ENCODE measurements at places on chromosomes 3 and 15. TPM values are rescaled to one million over a fixed set of nuclear protein-coding genes. Genes with fewer than 3 reads are reported as not detected.

DNA sequence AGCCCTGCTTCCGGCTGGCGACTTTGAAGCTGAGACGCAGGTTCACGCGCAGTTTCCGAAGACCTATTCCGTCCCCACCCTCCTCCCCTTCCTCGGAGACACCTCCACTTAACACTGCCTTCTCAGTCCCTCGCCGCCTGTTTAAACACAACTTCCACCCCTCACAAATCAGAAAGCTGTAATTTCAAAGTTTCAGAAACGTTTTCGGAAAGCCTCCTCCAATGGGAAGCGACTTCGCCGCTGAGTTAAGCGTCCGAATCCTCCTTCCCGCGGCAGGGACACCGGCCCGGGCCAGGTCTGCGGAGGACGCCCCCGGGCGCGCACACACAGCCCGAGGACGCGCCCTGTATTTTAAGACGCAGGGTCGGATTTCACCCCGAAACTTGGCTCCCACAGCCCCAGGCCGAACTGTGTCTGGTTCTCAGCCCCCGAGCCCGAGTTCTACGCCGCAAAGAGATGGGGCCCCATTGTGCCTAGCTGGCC is 559 bp upstream of the LRRN1 start:
- DNase-seq = peak; percentile 64
- peak overlapping the region; percentile 75 for H3K27ac ChIP-seq
- H3K4me3 ChIP-seq = peak overlapping the region; percentile 81
- H3K27me3 ChIP-seq = peaks cover 46% of the 10 kb centered on the region

- DNase-seq = no peak
- no peaks in the 10 kb centered on the region for H3K4me1 ChIP-seq
- no peak overlapping the region for H3K4me3 ChIP-seq
- peaks cover 10% of the 10 kb centered on the region for H3K27me3 ChIP-seq
These were observed 275.6 kb downstream of the ZNF621 start for GRCh38 chr3:40800343-40800742.

AQR gene
- 32.1 TPM for total RNA-seq

GRCh38 chr15:25237291-25237978 is 201.4 kb downstream of the UBE3A start:
- DNase-seq = no peak
- H3K4me1 ChIP-seq = no peaks in the 10 kb centered on the region
- H3K4me3 ChIP-seq = no peak overlapping the region

DNA sequence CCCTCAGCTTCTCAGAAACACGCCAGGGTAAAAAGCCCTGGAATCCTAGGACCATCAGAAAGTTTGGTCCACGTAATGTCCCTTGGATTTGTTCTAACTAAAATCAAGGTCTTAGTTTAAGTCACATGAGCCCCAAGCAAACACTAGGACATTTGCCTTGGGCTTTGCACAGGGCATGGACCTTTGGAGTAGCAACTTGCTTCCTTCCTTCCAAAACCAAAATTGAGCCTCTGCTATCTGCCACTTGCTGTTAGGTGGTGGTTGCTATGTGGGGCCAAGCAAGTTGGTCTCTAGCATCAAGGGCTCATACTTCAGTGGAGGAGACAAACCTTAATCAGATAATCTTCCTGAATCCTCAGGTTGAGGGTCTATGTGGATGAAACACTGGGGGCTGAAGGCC is 4.0 kb upstream of the DAG1 start:
- H3K27ac ChIP-seq = no peak overlapping the region
- H3K4me3 ChIP-seq = no peak overlapping the region
- H3K27me3 ChIP-seq = no peaks in the 10 kb centered on the region
- peaks cover 9% of the 10 kb centered on the region for H3K4me1 ChIP-seq

GRCh38 chr3:19190602-19191001 is 42.3 kb downstream of the KCNH8 start:
- no peaks in the 10 kb centered on the region for H3K4me1 ChIP-seq
- H3K36me3 ChIP-seq = no peaks in the 10 kb centered on the region
- H3K27ac ChIP-seq = no peak overlapping the region
- H3K4me3 ChIP-seq = no peak overlapping the region
- H3K27me3 ChIP-seq = no peaks in the 10 kb centered on the region

DNA sequence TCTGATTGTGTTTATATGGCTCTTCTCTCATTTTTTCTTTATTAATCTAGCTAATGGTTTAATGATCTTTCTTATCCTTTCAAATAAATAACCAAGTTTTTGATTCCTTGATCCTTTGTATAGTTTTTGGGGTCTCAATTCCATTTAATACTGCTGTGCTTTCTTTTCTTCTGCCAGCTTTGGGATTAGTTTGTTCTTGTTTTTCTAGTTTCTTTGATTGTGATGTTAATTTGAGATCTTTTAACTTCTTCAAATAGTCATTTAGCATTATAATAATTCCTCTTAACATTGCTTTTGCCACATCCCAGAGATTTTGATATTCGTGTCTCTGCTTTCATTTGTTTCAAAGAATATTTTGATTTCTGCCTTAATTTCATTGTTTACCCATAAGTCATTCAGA is 1126.6 kb downstream of the NAALADL2 start:
- H3K4me3 ChIP-seq = no peak overlapping the region
- H3K27me3 ChIP-seq = no peaks in the 10 kb centered on the region
- no peaks in the 10 kb centered on the region for H3K36me3 ChIP-seq
- no peaks in the 10 kb centered on the region for H3K4me1 ChIP-seq

ROBO2 gene
- not detected for total RNA-seq

AADACL2 gene
- not detected for total RNA-seq

CHL1 gene
- total RNA-seq = not detected

HTR3E gene
- not detected for total RNA-seq

DNA sequence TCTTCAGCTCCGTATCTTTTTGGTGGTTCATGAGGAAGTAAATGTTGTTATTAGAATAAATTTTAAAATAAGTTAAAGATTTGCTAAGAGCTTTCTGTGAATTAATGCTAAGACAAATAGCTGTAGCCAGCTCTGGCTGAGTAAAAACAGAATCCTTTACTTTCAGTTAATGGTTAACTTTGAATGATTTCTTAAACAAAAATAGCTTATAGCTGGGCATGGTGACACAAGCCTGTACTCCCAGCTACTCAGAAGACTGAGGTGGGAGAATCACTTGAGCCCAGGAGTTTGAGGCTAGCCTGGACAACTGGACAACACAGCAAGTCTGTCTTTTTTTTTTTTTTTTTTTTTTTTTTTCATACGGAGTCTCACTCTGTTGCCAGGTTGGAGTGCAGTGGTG is 25.0 kb downstream of the TCAIM start:
- H3K4me1 ChIP-seq = no peaks in the 10 kb centered on the region
- H3K36me3 ChIP-seq = peaks cover 1% of the 10 kb centered on the region
- no peaks in the 10 kb centered on the region for H3K27me3 ChIP-seq
- H3K27ac ChIP-seq = no peak overlapping the region

DNA sequence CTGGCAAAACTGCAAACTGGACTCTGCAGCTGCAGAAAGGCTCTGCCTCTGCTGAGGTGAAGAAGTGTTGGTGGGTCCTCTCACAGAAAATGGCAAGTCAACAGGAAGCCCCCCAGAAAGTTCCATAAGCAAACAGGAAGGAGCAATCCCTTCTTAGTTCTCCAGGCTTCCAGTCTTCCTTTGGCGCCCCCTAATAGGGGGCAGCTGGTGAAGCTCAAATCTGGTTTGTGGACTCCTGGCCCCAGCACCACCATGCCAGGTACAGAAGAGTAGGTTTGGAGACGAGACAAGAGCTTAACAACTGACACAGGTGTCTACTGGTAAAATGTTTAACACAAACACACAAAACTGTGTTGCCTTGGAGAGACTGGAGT is 35.5 kb downstream of the LEO1 start:
- peak overlapping the region; percentile 63 for H3K27ac ChIP-seq
- H3K4me1 ChIP-seq = no peaks in the 10 kb centered on the region
- DNase-seq = no peak
- H3K36me3 ChIP-seq = peaks cover 5% of the 10 kb centered on the region
- H3K4me3 ChIP-seq = no peak overlapping the region

- H3K27ac ChIP-seq = no peak overlapping the region
- H3K4me1 ChIP-seq = no peaks in the 10 kb centered on the region
- no peak for DNase-seq
These were observed 48.9 kb upstream of the ACTL6A start for GRCh38 chr3:179513862-179514261.

STAB1 gene
- 0.19 TPM for total RNA-seq

DNA sequence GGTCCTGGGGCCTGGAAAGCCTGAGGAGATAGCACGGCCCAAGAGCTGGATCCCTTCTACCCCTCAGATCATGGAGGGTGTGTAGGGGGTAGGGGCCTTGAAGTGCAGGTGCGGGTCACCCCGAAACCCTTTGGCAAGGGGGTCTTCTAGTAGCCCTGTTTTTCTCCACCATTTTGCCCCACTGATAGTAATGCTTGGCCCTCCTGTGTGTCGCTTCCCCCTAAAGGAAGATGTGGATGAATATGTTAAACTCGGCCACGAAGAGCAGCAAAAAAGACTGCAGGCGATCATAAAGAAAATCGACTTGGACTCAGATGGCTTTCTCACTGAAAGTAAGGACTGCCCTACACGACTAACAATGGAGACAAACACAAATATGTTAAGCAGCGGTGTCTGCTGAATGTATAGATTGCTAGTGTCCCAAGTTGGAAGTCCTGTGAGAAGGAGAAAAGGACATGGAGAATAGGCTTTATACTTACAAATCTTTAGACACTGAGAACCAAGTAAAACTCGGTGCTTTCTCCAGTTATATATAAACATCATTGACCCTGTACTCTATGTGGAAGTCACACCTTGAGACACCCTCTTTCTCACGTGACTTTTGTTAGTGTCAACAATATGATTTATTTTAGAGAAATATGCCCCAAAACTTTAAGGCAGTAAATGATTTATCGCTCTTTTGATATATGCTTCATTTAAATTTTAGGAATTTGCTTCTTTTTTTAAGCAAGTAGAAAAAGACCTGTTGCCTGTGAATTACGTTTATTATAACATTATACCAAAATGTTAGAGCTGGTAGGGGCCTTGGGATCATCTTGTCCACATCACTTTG is 802 bp downstream of the RCN2 start:
- peaks cover 12% of the 10 kb centered on the region for H3K36me3 ChIP-seq
- H3K27ac ChIP-seq = peak overlapping the region; percentile 67
- peak overlapping the region; percentile 92 for H3K4me3 ChIP-seq
- H3K4me1 ChIP-seq = peaks cover 55% of the 10 kb centered on the region

ABHD10 gene
- 65.3 TPM for total RNA-seq

DNA sequence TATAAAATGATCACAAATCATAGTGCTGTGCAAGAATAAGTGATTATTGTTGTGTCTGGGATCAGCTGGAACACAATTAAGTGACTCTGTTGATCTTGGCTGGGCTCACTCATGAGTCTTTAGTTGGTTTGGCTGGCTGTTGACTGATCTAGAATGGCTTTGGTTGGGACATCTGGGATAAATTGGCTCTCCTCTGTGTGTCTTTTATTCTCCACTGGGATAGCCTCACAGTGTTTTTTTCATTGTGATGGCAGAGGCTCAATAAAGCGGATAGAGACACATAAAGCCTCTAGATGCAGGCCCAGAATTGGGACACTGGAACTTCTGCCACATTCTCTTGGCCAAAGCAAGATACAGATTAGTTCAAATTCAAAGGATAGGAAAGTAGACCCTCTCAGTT is 735.6 kb downstream of the PDCD6IP start:
- H3K4me3 ChIP-seq = no peak overlapping the region
- peaks cover 6% of the 10 kb centered on the region for H3K27me3 ChIP-seq
- DNase-seq = no peak
- no peaks in the 10 kb centered on the region for H3K36me3 ChIP-seq
- H3K4me1 ChIP-seq = no peaks in the 10 kb centered on the region
- H3K27ac ChIP-seq = no peak overlapping the region

DNA sequence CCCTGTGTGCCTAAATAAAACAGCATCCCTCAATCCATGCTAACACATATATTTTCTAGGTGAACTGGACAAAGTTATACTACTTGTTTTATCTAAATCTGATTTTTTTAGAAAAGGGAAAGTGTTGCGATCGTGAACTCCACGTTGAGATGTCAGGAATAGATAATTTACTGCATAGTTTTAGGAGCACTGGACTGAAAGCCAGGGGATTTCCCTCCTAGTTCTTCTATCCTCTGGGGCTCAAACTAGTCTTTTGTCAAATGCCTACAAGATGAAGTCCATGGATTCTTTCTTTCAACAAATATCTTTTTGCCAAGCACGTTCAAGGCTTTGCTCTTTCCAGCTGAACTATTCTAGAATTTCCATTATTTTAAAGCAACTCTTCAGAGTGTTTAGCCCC is 617 bp upstream of the HPS3 start:
- peaks cover 9% of the 10 kb centered on the region for H3K36me3 ChIP-seq
- H3K27me3 ChIP-seq = peaks cover 23% of the 10 kb centered on the region
- DNase-seq = no peak
- peaks cover 38% of the 10 kb centered on the region for H3K4me1 ChIP-seq
- peak overlapping the region; percentile 85 for H3K27ac ChIP-seq

DNA sequence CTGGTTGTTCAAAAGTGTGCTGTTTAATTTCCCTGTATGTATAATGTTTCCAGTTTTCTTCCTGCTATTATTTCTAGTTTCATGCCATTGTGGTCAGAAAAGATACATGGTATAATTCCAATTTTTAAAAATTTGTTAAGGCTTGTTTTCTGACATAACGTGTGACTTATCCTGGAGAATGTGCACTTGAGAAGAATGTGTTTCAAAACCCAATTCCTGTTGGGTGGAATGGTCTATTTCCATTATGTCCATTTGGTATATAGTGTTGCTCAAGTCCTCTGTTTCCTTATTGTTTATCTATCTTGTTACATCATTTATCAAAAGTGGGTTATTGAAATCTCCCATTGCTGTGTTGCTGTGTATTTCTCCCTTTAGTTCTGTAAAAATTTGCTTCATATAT is 215.4 kb downstream of the GREM1 start:
- peaks cover 7% of the 10 kb centered on the region for H3K27me3 ChIP-seq
- no peak overlapping the region for H3K4me3 ChIP-seq
- no peak for DNase-seq
- no peaks in the 10 kb centered on the region for H3K4me1 ChIP-seq
- no peak overlapping the region for H3K27ac ChIP-seq

- no peak overlapping the region for H3K27ac ChIP-seq
- H3K4me1 ChIP-seq = no peaks in the 10 kb centered on the region
- H3K36me3 ChIP-seq = no peaks in the 10 kb centered on the region
These were observed 117.7 kb downstream of the MYLK start for GRCh38 chr3:123766193-123767008.

BNC1 gene
- total RNA-seq = not detected

DNA sequence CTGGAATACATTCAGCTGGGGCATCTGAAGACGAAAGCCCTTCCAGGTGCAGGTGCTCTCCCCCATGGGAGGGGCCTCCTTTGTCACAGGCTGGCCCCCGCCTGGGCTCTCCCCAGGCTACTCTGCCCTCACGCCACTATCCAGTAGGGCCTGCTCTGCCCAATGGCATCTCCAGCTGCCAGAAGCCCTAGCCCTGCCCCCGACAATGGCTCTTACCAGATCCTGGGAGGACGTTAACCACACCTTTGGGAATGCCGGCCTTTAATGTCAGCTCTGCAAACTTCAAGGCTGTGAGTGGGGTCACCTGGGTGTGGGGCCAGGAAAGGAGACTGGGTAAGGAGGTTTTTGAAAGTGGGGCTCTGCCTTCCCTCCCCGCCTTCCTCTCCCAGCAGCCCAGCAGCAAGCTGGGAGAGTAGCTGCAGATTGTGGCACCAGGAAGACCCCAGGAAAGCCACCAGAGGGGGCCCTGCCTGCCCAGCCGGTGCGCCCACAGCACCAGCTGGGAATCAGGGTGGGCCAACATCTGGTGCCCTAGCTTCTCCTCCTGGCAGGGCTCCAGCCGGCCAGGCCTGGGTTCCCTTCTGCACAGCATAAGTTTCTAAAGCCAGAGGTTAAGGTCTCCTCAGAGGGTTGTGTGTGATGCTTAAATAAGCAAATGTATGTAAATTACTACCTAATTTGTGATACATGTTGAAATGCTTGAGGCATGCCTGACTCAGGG is 40.4 kb upstream of the SLC41A3 start:
- H3K36me3 ChIP-seq = no peaks in the 10 kb centered on the region
- H3K4me3 ChIP-seq = no peak overlapping the region
- H3K4me1 ChIP-seq = no peaks in the 10 kb centered on the region
- H3K27ac ChIP-seq = no peak overlapping the region
- H3K27me3 ChIP-seq = peaks cover 6% of the 10 kb centered on the region

FANCD2OS gene
- total RNA-seq = not detected

Data from activated T-cell treated with anti-CD3 and anti-CD28 coated beads, Interleukin-2, amount 50 U/mL, for 72 hours (primary cell).